Heart right ventricle (tissue), 16 donors: ENCODE measurements at places on chromosomes 1 and 21. TPM values are rescaled to one million over a fixed set of nuclear protein-coding genes. Genes with fewer than 3 reads are reported as not detected.

DNA sequence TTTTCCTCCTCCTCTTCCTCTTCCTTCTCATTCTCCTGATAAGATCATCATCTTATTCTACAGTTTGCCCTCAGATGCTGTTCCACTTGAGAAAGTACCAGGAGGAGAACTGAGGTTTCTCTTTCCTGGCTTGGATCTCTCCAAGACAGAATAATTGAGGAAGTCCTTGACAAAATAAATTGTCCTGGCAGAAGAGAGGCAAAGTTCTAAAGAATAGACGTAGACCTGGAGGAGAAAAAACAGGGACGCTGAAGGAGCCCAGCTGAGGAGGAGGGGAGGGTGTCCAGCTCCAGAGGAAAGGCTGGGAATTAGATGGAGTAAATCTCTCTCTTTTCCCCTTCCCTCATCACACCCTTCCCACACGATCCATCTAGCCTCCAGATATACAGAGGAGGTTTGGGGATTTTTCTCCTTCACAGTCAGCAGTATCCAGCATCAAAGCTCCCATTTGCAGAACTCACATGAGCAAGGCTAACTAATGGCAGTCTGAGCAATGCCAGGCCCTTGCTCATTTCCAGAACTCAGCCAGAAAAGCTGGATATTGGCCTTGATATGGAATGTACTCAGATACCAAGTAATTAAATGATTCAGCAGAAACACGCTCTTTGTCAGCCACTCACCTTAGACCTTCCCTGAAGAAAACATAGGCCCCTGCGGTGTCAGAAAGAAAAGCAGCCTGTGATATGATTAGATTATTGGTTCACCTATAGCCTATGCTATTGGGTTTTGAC is 5.1 kb upstream of the GNG12 start:
- DNase-seq, result no peak

The TRABD2B gene
- total RNA-seq, result 0.37 TPM

GRCh38 chr1:172326136-172326535 is 94.3 kb upstream of the C1orf105 start:
- DNase-seq, result no peak

DNA sequence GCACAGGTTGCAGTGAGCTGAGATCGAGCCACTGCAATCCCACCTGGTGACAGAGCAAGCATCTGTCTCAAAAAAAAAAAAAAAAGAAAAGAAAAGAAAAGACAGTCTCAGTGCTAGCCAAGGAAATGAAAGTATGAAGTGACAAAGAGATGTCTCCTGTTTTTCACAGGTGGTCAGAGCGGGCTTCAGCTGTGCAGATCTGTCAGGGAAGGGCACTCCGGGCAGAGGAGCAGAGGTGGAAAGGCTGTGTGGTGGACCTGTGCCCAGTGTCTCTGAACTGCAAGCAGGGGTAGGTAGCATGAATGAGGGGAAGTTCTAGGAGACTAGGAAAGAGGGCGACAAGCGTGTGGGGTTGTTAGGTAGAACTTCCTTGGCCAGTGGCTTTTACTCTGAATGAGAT is 67.5 kb downstream of the CD247 start:
- DNase-seq, result no peak

GRCh38 chr1:3776231-3776961 is 3.8 kb downstream of the SMIM1 start:
- DNase-seq, result peak; percentile 12

DNA sequence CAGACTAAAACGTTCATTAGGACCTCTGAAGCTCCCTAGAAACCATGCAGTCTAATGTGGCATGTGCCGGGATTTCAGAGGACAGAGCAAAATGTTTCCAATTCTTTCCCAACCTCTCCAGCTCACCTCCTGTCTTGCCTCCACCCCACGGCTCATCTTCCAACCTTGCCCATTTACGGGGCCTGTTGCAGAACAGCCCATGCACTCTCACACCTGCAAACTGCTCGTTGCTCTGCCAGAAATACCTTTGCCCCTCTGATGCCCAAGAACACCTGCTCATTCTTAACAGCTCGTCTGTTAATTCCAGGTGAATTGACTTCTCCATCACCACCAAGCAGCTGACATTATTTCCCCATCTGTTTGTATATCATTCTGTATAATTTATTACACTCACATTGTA is 53.9 kb upstream of the LBR start:
- no peak for DNase-seq

- DNase-seq, result no peak
Observed at GRCh38 chr1:18452550-18452949, 28.2 kb upstream of the KLHDC7A start.

GRCh38 chr1:24898909-24899439 is 31.1 kb downstream of the RUNX3 start:
- no peak for DNase-seq

The GUCA2A gene
- total RNA-seq, result not detected

The IL20 gene
- total RNA-seq, result not detected

GRCh38 chr1:155124503-155125463 is 2.9 kb upstream of the EFNA1 start:
- no peak for DNase-seq
